ENCODE measurements at places on chromosomes 1 and 21. TPM values are rescaled to one million over a fixed set of nuclear protein-coding genes. Genes with fewer than 3 reads are reported as not detected.
A peak's percentile ranks its signal among the peaks of the same experiment; 100 is the strongest.

SMPDL3B gene
- polyA plus RNA-seq, result 10.5 TPM

KLHDC7A gene
- 1.1 TPM for polyA plus RNA-seq

OR6N1 gene
- polyA plus RNA-seq, result not detected

CFHR2 gene
- not detected for polyA plus RNA-seq

HMCN1 gene
- polyA plus RNA-seq, result 56.8 TPM

TMEM200B gene
- polyA plus RNA-seq, result 15.7 TPM

GREM2 gene
- 2.6 TPM for polyA plus RNA-seq

SFN gene
- polyA plus RNA-seq, result 0.60 TPM

DNA sequence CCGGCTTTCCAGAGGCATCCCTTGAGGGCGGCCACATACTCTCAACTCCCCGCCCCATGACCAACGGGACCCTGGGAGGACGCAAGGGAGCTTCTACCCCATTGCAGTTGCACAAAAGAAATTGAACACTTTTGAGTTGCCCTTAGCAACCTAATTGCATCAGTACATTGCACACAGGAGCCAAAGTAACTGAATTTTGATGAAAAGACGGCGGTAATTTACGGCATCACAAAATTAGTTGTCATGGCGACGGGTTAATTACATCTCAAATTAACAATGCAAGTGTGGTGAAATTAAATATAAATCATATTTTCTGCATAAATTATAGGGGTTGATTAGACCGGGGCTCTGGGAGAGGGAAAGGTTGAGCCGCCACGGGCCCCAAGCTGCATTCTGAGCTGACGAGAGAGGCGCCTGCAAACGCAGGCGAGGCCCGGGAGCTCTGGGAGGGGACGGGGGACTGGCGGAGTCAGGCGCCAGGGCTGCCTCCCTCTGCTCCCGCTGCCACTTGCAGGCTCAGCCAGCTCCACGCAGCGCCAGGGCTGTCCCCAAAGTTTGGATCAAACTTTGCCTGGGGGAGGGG, 61.4 kb downstream of the CASZ1 start:
- DNase-seq, result no peak

DNA sequence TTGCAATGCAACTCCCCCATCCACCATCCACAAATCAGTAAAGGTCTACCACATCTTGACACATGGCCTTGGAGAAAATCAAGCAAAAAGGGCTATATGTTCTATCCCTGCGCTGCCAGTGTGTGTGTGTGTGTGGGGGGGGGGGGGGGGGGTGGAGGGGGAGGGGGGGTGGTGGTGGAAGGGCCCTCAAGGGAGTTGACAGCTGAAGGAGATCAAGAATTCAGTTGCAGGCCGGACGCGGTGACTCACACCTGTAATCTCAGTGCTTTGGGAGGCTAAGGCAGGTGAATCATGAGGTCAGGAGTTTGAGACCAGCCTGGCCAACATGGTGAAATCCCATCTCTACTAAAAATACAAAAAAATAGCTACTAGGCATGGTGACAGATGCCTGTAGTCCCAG, 37.6 kb upstream of the CLIC4 start:
- DNase-seq, result no peak

- no peak for DNase-seq
These were observed 34.7 kb downstream of the LRRC3 start for GRCh38 chr21:44489962-44490361.

GRCh38 chr1:235736263-235736662, 86.7 kb upstream of the GNG4 start:
- DNase-seq, result no peak

GRCh38 chr1:207866471-207867135, 44.3 kb downstream of the CD34 start:
- DNase-seq, result peak; percentile 26

GRCh38 chr1:47209725-47210325, 20.0 kb upstream of the PDZK1IP1 start:
- DNase-seq, result no peak

- no peak for DNase-seq
These were observed 49.8 kb downstream of the ITSN1 start for GRCh38 chr21:33691945-33692603.

DNA sequence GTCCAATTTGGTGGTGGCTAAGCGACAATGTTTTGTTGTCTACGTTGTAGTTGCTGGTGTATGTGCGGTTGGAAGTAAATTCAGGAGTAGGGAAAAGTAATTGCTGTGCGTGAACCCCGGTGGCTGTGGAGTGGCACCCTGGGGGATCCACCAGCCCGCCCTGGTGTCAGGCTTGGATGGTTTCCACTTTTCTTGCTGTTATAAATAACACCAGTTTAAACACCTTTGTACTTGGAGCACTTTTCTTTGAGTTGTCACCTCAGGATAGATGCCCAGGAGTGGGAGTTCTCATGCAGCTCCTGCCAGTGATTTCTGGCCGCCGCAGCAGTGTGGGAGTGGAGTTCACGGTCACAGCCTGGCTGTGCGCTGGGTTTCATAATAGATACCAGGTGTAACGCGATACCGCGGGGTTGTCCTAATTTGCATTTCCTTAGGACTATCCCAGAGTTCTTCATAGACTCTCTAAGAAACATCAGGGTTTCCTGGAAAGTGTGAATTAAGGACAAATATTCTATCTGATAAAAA, 12.8 kb upstream of the TMEM200B start:
- no peak for DNase-seq

DNA sequence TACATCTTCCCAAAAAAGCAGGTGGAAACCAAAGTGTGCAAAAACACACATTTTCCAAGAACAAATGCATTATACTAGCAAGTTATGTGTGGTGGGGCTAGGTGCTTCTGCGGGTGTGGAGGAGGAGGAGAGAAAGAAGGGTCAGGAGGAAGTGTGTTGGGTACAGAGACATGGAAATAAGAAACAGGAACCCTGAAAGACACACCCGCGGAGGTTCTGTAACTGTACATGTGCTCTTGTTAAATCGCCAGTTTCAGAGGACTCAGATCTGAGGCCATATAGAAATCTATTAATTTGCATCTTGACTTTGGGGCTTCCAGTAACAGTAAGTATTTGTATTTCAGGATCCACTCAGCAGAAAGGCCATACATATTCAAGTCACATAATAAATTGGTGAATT, 30.9 kb downstream of the ERG start:
- DNase-seq, result no peak

DNA sequence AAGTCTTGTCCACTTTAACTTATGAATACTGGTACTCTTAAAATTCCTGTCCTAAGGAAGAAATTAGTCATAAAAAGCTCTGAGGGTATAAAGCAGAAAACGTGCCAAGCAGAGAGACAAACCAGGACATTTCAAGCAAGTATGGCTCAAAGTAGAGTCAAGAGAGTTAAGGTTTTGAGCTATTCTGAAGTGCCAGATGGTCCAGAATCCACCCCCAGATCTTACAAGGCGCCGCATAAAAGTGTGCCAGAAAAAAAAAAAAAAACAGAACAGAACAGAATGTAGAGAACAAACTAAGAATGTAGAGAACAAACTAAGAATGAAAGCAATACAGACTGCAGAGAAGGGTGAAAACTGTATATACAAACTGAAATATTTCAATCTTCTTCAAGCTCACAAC, 12.5 kb downstream of the EPS15 start:
- no peak for DNase-seq
